ENCODE measurements at places on chromosomes 2 and 18.
A peak's percentile ranks its signal among the peaks of the same experiment; 100 is the strongest.

- no peak for DNase-seq
These were observed 53.7 kb downstream of the LCLAT1 start for GRCh38 chr2:30500699-30501098.

GRCh38 chr2:2866459-2866858 is 511.2 kb downstream of the EIPR1 start:
- no peak for DNase-seq

DNA sequence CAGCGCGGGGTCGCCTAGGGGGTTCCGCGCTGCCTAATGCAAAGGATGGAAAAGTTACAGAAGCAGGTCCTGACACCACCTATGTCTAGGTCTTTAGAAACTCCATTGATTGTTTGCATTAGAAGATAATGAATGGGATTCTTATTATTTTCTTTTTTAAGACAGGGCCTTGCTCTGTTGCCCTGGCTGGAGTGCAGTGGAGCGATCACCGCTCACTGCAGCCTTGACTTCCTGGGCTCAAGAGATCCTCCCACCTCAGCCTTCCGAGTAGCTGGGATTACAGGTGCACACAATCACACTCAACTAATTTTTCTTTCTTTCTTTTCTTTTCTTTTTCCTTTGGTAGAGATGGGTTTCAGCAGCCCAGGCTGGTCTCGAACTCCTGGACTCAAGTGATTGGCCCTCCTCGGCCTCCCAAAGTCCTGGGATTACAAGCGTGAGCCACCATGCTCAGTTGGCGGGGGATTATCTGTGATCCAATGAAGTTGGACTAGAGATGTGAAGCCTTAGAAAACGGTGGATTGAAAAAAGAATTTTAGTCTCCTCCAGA is 761 bp upstream of the IDH1 start:
- DNase-seq = no peak

- no peak for DNase-seq
These were observed 43.4 kb downstream of the CABLES1 start for GRCh38 chr18:23178661-23179081.

DNA sequence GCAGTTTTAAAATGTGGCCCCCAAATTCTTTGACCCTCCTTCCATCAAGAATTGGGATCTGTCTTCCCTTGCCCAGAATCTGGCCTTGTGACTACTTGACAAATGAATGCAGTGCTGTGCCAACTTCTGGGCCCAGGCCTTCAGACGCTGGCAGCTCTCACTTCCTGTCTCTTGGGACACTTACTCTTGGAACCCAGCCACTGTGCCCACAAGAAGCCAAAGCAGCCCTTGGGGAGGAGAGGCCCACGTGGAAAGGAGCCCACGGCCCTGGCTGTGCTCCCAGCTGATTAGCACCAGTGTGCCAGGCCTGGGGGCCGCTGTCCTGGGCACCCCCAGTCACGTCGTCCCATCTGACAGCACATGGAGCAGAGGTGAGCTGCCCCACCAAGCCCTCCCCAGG is 56.6 kb downstream of the RPL37A start:
- peak; percentile 33 for DNase-seq

GRCh38 chr2:207332480-207333212 is 166.9 kb upstream of the KLF7 start:
- no peak for DNase-seq

DNA sequence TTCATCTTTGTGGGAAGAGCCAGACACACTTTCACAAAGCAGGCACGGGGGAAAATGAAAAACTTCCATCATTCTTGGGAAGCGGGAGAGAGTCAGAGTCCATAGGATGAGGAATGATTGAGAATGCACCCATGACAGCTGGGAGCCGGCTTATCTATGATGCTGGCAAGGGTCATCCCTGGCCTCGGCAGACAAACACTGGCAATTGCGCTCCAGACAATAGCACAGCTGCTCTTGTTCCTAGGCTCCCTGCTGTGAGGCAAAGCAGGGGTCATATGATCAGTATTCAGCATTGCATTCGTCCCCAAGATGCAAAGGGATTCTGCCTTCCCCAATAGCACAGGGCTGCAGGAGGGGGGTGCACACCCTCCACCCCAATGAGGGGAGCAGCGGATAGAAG is 33.0 kb downstream of the CYRIA start:
- no peak for DNase-seq

- DNase-seq = no peak
These were observed 58.6 kb downstream of the ZEB2 start for GRCh38 chr2:144461308-144461766.

DNA sequence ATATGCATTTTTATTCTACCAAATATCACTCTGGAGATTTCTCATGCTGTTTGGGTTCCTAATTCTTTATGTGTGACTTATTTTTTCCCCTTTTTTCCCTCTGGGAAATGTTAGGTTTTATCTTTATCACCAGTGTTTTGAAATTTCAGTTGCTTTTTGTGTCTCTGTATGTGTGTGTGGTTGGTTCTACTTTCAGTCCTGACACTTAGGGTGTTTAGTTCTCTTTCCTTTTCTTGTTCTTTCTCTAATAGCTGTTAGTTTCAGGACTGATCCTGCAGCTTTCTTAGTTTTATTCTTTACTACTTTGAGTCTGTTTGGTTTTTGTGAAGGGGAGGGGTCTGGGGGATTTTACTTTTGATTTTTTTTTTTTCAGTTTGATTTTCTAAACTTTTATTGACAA is 23.1 kb downstream of the PPM1B start:
- no peak for DNase-seq

GRCh38 chr2:144198116-144198515 is 321.8 kb downstream of the ZEB2 start:
- DNase-seq = no peak

DNA sequence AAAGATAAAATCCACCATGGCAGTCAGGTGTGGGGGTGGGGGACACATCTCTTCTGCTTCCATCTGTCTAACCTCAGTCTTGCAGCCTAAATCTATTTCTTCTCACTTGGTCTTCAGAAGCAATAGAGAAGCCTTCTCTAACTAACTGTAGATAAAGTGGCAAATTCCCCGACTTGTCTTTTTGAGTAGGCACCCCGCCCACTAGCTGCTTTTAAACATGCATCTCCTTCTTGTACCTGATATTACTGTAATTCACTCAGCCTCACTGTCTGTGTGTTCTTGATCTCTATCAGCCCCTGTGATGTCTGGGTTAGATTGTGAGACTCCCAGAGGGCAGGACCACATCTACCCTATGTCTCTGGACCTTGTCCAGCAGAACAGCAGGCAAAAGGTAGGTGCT is 6.8 kb downstream of the MARCHF4 start:
- no peak for DNase-seq

GRCh38 chr18:12421732-12422131 is 14.0 kb downstream of the PRELID3A start:
- DNase-seq = no peak

DNA sequence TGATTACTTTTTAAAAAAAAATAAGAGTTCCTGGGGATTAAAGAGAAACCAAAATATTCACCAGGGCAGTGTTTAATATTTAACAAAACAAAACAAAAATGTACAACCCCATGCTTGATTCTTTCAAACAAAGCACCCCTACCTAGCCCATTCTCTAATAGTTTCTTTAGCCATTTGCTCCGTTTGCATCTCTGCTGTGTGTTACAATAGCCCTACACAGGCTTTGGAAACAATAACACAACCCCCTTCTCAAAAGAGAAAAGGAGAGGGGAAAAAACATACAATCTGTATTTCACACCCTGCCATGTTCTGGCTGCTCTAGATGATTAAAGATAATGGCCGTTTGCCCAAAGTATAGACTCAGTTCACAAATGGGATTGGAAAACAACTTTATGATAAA is 302.9 kb downstream of the CPS1 start:
- DNase-seq = no peak

DNA sequence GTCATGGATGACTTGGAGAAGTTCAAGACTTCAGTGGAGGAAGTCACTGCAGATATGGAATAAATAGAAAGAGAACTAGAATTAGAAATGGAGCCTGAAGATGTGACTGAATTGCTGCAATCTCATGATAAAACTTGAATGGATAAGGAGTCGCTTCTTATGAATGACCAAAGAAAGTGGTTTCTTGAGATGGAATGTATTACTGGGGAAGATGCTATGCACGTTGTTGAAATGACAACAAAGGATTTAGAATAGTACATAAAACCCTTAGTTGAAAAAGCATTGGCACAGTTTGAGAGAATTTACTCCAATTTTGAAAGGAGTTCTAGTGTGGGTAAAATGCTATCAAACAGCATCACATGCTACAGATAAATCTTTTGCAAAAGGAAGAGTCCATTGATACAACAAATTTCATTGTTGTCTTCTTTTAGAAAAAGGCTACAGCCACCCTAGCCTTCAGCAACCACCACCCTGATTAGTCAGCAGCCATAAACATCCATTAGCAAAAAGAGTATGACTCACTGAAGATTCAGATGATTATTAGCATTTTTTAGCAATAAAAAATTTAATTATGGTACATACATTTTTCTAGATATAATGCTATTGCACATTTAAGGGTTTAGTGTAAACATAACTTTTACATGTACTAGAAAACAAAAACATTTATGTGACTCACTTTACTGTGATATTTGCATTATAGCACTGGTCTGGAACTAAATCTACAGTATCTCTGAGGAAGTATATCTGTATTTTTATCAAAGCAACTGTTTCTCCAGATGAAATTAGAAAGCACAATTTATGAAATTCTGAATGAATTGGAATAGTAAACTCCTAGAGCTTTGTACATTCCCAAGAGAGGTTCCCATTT is 110.5 kb upstream of the TACR1 start:
- DNase-seq = no peak

- no peak for DNase-seq
These were observed 26.1 kb downstream of the ITSN2 start for GRCh38 chr2:24334245-24334633.

DNA sequence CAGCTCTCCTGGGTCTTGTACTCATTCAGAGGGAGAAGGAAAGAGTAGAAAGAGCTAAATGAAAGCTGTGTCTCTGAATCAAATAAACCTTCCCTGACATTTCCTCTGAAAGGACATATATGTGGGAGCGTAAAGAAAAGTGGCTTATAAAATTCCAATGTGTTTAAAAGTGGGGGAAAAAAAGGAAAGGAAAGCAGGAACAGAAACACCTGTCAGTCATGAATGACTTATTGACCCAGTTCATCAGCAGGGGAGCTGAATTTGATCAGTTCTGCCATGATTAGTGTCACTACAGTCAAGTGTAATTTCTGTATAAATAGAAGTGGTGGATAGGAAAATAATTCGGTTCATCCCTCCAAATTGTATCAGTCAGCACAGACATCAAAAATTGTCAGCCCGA is 382.5 kb downstream of the ERBB4 start:
- no peak for DNase-seq

- no peak for DNase-seq
These were observed 28.4 kb upstream of the SUCLG1 start for GRCh38 chr2:84487298-84487996.

Data from cerebellum (tissue), 4 donors.